ENCODE measurements at places on chromosomes 16 and 17.

DNA sequence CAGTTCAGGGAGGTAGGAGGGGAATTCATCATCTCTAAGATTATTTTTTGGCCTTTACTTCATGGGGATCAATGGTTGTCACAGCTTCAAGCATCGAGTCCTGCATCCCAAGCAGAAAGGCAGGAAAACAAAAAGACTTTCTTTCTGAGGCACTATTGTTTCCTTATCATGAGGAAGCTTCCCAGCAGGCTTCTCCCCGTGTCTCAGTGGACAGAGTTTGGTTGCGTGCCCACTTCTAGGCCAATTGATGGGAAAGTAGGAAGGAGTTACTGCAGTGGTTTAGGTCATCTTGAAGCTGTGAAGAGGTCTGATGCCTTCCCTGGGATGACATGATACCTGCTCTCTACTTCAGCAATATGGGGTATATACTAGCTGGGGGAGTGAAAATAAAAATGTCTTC lies 175.3 kb upstream of the CDH13 start:
- no peak for DNase-seq

DNA sequence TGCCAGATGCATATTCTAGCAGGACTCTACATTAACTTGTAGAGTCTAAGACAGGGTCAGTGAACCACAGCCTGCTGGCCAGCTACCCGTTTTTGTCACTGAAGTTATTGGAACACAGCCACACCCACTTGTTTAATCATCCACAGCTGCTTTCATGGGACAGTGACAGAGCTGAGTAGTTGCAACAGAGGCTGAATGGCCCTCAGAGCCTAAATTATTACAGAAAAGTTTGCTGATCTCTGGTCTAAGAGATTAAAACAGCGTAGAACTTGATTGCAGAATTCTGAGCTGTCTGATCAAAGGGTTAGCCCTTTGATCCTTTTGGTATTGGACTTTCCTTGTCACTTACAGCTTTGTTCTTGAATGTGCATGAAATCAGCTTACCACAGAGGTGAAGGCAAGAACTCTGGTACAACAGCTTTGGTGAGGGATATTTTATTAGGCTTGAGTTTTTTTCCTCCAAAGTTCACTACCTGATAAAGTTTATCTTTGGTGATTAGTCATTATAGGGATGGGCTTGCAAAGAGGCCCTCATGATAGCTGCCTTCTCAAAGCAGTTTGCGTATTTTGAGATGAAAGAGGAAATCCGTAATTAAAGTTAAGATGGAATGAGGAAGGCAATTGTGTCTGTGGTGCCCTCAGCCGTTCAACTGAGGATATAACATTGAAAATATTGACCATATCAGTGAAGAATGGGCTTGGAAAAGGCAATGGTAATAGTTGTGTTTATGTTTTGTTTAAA lies 23.6 kb downstream of the ALDH3A2 start:
- no peak for DNase-seq

DNA sequence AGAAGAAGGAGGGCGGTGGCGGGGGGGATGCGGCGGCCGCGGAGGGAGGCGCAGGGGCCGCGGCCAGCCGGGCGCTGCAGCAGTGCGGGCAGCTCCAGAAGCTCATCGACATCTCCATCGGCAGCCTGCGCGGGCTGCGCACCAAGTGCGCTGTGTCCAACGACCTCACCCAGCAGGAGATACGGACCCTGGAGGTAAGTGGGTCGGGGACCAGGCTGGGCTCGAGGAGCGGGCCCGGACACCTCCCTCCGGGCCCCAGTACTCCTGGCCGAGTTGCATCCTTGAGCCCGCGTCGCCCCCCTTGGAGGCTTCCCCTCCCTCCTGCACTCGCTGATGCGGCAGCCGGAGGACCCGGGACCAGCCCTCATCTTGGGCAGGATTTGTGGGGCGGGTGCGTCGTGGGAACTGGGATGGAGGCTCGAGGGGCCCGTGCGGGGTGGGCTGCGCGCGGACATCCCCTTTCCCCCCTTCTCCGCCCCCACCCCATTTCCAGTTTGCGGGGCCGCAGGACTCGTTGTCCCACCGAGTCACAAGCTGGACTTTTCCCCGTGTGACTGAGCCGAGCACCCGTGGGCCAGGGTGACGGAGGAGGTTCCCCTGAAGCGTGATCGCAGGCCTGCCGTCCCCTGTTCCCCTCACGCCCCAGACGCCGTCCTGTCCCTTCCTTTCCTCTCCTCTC lies 572 bp downstream of the KSR1 start:
- DNase-seq, result no peak

- DNase-seq, result no peak
These were observed 211.7 kb upstream of the GSE1 start for GRCh38 chr16:85401370-85401916.

DNA sequence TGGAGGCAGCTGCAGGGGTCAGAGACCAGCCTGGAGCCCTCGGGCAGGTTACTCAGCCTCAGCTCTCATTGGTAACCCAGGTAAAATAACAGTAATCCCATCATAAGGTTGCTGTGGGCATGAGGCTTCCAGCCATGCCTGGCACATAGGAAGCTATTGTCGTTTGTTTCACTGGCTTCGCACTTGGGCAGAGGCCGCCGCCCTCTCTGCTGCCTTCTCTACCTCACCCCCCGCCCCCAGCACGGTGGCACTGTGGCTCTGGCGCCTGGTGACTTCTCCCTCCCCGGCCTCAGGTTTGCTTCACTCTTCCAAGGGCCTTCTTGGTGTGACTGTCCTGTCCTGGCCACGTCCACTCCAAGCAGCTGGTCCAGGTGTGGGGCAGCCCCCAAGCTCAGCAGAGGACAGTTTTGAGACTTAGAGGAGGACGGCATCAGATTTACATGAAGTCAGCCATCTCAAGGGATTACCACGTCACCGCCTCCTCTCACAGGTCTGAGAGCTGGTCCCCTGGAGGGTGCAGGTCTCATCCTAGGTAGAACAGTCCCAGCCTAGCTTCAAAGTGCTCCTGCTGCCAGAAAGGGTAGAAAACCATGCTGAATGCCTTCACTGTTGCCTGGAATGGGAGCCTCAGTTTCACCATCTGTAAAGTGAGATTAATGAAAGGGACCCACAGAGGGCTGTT lies 34.8 kb downstream of the SREBF1 start:
- no peak for DNase-seq

- DNase-seq, result no peak
These were observed 286.7 kb downstream of the SEC14L1 start for GRCh38 chr17:77427391-77427991.

DNA sequence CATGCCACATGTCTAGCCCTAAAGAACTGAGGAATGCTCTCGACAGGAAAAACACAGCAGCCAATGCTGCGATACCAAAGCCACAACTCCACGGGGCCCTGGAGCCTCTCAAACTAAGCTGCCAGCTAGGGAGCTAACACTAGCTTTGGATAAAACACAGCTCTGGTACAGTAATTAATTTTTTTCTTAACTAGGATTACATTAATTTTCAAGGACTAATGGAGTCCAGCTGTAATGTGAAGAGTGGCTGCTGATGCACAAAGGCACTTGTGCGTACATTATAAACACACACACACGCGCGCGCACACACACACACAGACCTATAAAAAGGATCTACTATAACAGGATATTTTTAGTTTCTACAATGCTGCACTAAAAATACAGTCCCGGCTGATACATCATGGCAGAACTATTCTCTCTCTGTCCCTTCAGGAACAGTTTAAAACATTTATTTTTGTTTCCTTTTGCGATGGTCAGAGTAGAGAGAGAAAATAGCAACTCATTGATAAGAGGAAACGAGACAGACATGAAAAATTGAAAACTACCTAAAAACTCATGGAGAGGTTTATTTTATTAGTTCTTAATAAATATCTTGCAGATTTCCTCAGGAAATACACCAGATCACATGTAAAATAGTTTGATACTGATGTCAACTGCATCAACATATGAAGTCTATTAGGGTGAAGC lies 88.5 kb downstream of the SMG6 start:
- no peak for DNase-seq

DNA sequence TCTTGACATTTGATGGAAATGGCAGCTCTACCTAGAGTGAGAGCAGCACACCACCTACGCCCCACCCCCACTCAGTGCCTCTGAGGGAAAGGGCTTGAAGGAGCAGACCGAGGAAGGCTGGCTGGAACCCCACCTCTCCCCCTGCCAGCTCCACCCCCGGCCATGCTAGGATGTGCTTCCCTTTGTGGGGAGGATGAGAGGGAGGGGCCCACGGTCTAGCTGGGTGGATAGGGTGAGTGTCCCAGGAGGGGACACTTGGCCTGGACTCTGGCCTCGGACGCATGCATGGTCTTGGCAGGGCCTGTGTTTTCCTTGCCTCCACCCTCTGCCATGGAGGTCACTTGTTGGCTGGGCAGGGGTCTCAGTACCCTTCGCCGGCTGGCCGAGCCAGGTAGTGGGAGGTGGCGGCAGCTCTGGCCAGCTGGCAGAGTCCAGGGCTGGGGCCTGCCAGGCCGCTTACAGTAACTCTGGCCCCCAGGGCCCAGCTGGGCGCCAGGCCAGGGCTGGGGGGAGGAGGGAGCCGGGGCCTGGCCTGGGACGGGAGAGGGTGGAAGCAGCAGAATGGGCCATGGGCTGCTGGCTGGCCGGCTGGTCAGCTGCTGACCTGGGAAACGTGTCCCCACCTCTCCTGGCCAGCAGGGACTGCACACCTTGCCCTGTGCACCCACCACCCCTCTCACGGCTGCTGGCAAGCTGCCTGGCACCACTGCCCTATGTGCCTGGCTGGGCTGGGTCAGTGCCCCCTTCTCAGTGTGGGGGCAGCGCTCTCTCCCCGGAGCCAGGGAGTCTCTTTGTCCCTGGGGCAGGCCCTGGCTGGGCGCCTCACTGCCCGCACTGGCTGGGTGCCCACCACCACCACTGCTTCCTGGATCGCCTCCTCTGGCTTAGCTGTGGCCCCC lies 23.0 kb downstream of the RARA start:
- DNase-seq, result no peak

DNA sequence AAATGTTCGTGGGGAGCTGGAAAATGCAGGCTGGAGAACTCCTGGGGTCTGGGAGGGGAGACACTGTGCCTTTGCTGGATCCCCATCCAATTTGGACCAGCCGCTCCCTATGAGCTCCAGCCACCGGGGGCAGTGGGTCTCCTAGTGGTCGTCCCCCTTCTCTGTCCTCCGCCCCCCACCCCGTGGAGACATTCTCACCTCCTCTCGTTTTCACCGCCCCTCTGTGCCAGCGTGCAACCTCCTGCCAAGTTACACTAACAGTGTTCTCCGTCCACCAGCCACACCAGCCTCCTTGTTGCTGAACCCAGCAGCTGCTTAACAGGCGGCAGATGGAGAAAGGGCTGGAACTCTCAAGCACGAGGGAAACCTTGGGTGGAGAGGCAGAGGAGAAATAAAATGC lies 67.4 kb upstream of the SOX9 start:
- DNase-seq, result no peak

- no peak for DNase-seq
These were observed 111.7 kb downstream of the MAP2K6 start for GRCh38 chr17:69525920-69526841.

- no peak for DNase-seq
These were observed 22.3 kb downstream of the PPL start for GRCh38 chr16:4914528-4915225.

DNA sequence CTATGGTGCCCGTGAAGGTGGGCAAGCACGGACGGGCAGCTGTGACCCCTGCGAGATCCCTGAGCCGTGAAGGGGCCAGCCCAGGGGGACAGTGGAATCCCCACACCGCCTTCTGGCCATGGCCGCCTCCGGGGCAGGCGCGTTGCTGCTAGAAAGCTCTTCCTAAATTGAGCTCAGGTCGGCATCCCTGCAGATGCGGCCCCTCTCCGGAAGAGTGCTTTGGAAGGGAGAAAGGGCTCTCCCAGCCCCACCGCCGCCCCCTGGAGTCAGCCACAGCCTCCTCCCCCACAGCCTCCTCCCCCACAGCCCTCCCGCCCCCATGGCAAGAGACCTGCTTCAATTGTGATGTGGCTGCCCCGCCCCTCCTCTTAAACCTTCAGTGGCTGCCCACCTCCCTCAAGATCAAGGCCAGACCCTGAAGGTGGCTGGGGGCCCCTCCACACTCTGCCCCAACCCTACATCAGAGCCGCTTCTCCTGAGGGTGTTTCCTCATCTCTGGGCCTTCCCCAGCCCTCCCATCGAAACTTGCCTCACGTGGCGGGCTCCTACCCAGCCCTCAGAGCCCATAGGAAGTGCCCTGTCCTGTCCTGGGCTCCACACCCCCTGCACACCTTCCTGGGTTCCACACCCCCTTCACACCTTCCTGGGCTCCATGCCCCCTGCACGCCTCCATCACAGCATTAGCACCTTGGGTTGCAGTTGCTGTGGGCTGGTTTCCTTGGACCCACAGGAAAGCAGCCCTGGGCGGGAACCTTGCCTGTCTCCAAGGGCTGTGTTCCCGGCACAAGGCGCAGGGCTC lies 5.5 kb upstream of the CBFA2T3 start:
- no peak for DNase-seq

GRCh38 chr16:89641458-89642119 lies 15.9 kb downstream of the CHMP1A start:
- no peak for DNase-seq

DNA sequence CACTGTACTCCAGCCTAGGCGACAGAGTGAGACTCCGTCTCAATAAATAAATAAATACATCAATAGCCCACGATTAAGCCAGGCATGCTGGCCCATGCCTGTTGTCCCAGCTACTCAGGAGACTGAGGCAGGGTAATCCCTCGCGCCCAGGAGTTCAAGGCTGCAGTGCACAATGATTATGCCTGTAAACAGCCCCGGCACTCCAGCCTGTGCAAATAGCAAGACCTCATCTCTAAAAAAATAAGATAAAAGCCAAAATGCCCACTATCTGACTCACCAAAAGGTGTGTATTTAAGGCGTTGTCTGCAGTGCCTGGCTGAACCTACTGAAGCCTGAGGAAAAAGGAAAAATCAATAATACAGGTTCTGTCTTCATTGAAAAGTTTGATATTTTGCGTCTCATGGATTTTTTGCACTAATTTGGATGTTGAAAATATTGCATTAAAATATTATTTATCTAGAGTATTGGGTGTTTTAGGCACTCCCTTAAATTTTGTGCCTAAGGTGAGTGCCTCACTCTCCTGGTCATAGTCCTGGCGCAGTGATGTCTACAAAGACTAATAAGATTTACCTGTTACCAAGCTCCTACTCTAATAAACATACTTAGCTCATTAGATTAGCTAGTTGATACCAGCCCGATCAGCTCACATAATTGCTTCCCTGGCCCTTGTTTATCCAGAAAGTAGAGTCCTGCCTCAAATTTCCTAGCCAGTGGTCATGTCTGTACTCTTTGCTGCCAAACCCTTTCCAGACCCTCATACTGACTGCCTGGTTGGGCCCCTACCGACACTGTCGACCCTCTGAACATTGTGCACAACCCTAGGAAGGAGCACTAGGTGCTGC lies 24.7 kb upstream of the TOB1 start:
- DNase-seq, result no peak
